A673 (cell line): ENCODE measurements at places on chromosomes 12 and 14. TPM values are rescaled to one million over a fixed set of nuclear protein-coding genes. Genes with fewer than 3 reads are reported as not detected.
A peak's percentile ranks its signal among the peaks of the same experiment; 100 is the strongest.

The STAB2 gene
- not detected in 2 replicates for total RNA-seq

The EML5 gene
- total RNA-seq = 0.32 and 0.63 TPM in 2 replicates

The NOVA1 gene
- total RNA-seq = 13.4 and 16.0 TPM in 2 replicates

The ANKS1B gene
- 0.99 and 1.1 TPM in 2 replicates for total RNA-seq

The C12orf54 gene
- total RNA-seq = not detected in 2 replicates

The SLC38A1 gene
- 78.9 and 88.9 TPM in 2 replicates for total RNA-seq

The SMAGP gene
- 25.2 and 26.5 TPM in 2 replicates for total RNA-seq

The PDE6H gene
- not detected in 2 replicates for total RNA-seq

The TAS2R46 gene
- 2.2 and 3.1 TPM in 2 replicates for total RNA-seq

The RDH5 gene
- total RNA-seq = 6.7 and 9.7 TPM in 2 replicates

The TUNAR gene
- not detected in 2 replicates for total RNA-seq

The RCOR1 gene
- total RNA-seq = 97.8 and 102 TPM in 2 replicates

The DLK1 gene
- not detected in 2 replicates for total RNA-seq

The FAM181A gene
- total RNA-seq = not detected in 2 replicates

The BATF gene
- total RNA-seq = not detected in 2 replicates

The DPPA3 gene
- total RNA-seq = not detected in 2 replicates

The RPL10L gene
- total RNA-seq = not detected in 2 replicates

The KRT82 gene
- total RNA-seq = not detected in 2 replicates

The SAMD15 gene
- 2.4 and 2.9 TPM in 2 replicates for total RNA-seq

The STON2 gene
- 8.6 and 13.4 TPM in 2 replicates for total RNA-seq

The PPP1R36 gene
- total RNA-seq = 0.34 and 0.61 TPM in 2 replicates

The PDE3A gene
- total RNA-seq = 0.61 and 0.80 TPM in 2 replicates

- DNase-seq = no peak
These were observed 29.0 kb downstream of the PPFIBP1 start for GRCh38 chr12:27552886-27553560.

DNA sequence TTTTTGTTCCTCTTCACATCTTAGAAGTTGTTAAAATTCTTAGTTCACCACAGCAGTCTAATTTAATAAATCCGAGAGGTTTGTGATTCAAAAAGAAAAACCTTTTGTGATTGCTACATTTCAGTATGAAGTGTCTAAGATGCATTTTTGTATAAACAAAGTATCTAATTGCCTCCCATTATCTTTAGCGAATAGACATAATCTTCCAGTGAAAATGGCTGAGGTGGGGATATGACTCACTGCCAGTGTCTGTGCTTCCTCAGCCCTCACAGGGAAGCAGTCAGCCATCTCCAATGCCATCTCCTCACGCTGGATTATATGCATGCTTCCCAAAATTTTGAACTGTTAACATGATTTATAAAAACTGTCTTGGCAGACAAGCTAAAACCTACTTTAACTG is 7.6 kb downstream of the GCH1 start:
- DNase-seq = peak; percentile 35

DNA sequence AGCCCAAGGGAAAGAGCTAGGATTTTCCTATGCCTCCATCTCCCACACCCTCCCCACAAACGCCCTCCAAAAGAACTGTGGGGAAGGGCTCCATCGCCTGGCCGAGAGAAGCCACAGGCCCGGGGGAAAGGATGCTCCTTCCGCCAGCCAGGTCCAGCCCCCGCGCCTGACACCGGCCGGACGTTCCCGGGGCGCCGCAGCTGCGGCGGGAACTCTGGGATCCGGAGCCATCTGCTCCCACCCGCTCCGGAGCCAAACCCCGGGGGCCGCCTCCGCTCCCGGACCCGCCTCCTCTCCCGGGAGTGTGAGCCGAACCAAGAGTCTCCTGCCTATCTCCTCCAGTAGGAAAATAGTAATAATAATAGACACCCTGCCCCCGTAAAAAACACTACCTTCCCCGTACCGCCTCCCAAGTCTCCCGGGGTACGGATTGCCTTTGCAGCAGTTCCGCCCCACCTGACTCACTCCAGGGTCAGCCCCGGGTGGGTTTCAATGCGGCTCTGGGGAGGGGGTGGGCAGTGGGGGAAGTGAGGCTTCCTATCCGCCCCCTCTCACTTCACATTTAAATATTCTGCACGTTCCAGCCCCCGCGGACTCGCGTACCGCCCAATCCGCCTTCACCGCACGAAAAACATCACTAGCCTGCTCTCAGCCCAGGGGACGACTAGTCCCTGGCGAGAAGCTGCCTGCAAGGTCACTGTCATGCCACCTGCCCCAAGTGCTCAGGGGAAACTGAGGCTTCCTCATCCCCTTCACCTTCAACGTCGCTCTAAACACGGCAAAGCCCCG is 2.4 kb downstream of the AGAP2 start:
- DNase-seq = no peak

- no peak for DNase-seq
These were observed 20.2 kb downstream of the TMEM229B start for GRCh38 chr14:67468378-67468730.

DNA sequence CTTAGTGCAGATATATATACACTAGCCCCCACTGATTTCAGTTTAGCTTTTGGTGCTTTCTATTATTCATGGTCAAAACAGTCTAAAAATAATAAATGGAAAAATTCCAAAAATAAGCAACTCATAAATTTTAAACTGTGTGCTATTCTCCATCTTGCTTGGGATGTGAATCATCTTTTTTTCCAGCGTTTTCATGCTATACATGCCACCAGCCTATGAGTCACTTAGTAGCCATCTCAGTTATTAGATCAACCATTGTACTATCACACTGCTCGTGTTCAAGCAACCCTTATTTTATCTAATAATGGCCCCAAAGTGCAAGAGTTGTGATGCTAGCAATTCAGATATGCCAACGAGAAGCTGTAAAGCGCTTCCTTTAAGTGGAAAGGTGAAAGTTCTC is 73.9 kb upstream of the KRR1 start:
- DNase-seq = no peak

DNA sequence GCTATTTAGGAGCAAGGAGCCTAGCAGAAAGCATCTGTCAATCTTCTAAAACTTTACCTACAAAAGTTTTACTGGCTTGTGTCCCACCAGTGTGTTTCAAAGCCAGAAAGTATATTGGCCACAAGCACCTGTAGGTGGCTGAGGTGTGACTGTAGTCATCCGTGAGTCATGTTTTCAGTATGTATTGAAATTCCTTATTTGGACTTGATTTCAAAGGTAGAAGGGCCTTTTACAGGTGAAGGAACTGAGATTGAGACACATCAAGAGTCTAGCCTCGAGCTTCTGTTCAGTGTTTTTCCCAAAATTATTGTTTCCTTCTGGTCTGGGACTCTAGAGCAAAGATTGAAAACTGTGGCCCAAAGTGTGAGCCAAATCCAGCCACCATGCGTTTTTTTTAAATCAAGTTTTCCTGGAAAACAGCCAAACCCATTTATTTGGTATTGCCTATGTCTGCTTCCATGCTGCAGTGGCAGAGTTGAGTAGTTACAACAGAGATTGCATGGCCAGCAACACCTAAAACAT is 195.3 kb upstream of the BCL2L14 start:
- peak; percentile 65 for DNase-seq

- DNase-seq = no peak
These were observed 1.9 kb downstream of the R3HDM2 start for GRCh38 chr12:57428965-57429364.

- DNase-seq = no peak
These were observed 11.9 kb downstream of the ESPL1 start for GRCh38 chr12:53279888-53280498.

- no peak for DNase-seq
These were observed 19.1 kb upstream of the SLC17A8 start for GRCh38 chr12:100337727-100338126.

DNA sequence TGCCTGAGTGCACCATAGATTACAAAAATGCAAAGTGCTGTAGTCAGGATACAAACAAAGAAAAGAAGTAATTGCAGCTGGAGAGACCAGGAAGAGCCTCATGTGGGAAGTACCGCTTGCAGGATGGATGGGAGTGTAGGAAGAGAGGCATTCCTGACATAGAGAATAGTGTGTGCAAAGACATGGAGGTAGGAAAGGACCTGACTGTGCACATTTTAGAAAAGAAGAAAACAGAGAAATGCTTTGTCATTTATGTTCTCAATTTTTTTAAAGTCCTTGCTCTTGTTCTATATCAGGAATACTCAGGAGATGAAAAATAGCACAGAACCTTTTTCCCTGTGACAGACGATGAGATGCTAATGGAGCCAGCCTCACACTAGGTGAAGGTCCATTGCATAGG is 358.7 kb upstream of the TMPO start:
- DNase-seq = no peak

- DNase-seq = peak; percentile 85
These were observed 11.8 kb upstream of the OR6S1 start for GRCh38 chr14:20652996-20653975.

- DNase-seq = no peak
These were observed 5.3 kb downstream of the PHETA1 start for GRCh38 chr12:111363578-111363977.

GRCh38 chr14:92587700-92588085 is 74.1 kb downstream of the RIN3 start:
- no peak for DNase-seq

GRCh38 chr12:51265024-51265423 is 5.2 kb downstream of the SMAGP start:
- no peak for DNase-seq

GRCh38 chr14:58864751-58865513 is 227.2 kb downstream of the DACT1 start:
- DNase-seq = peak; percentile 35

DNA sequence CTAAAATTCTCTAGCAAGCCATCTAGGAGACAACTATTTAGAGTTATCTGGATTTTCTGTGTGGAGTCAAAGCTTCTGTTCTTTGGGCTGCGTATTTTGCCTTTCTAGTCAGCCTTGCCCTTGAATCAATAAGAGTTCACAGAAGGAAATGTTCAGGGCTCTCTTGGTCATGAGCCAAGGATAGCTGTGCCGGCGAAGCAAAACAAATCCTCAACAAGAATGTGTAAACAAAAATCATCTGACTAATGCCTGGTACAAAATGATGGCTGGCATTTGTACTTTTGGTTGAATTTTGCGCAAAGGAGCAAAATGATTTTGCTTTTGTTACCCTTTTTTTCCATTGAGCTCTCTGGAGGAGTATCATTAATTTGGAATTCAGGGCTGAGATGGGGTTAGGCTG is 171.1 kb downstream of the DACT1 start:
- no peak for DNase-seq

GRCh38 chr14:61121355-61121787 is 140.3 kb downstream of the SLC38A6 start:
- DNase-seq = peak; percentile 31

DNA sequence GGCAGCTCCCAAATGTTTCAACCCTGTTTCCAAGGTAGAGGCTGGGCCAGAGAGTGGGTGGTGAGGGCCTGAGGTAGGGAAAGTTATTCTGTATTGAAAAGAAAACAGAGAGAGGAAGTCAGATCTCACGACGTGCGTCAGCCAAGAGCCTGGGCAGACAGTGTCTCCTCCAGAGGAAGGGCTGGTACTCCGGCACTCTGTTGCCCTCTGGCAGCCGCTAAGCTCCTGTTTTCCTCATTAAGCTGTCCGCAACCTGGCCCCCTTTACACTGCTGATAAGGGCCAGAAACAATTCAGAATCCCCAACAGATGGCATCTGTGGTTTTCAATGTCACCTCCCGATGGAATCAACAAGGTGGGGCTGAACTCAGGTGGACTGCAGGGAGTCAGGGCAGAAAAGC is 26.0 kb upstream of the LTBP2 start:
- DNase-seq = no peak

- DNase-seq = no peak
These were observed 9.4 kb upstream of the PSMC1 start for GRCh38 chr14:90246936-90247335.

DNA sequence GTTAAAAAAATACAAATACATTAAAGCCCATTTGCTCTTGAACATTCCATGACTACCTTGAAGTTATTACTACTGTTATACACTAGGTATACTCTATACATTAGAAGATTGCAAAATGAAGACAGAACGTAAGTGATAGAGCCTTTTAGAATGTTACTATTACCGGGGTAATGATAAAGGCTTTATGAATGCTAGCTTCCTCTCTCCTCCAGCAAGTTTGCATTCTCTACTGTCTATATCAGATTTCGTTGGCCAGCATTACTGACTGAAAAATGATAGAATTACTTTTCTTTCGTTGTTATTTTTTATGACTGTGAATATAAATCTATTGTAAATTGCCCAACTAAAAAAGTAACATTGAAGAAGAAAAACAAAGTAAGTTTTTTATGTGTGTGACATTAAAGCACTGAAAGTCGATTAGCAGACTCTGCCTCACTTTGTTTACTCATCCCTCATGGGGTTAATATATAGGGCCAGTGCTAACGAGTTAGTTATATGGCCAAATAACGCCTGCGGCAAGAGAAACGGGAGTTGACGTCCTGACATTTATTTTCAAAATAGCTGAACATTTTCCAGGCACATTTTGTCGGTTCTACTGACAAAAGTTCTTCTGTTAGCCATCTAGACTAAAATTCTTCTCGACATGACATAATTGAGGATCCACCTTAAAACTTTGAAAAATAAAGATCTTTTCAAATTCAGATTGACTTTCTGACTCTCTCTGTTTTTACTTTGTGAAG is 163.8 kb upstream of the KITLG start:
- no peak for DNase-seq

DNA sequence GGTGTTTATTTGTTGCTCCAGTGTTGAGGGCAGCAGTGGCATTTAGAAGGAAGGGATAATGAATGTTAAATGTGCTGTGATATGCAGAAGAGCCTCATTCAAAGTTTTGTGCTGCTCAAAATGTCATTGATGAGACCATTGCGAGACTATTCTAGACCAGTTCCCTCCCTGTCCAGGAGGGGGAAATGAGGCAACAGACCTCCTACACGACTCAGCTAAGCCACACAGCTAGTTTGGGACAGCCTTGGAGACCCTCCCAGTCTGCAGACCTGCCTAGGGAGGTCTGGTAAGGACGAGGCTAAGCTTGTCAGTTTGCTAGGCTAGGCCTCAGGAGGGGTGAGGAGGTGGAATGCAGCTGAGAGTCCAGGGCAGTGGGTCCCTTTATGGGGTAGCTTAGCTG is 116.0 kb downstream of the NRXN3 start:
- DNase-seq = no peak

DNA sequence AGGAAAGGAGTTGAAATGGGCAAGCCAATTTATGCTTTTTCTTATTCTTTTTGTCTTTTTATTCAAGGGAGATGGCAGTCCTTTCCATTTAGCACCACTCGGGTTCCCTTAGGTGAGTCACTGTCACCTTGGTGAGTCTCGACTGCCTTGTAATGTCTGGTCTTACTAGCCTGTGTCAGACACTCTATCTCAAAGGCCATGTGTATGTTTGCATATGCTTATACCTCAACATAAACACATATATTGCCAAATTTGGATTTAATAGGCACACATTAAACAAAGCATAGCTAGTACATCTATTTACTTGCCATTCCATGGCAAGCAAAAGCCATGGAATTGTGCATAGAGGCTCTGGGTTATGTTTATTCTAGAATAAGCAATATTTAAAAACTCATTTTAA is 624.9 kb upstream of the FOXG1 start:
- no peak for DNase-seq
